Endothelial cell of umbilical vein (primary cell): ENCODE measurements at places on chromosomes 11 and 22.

DNA sequence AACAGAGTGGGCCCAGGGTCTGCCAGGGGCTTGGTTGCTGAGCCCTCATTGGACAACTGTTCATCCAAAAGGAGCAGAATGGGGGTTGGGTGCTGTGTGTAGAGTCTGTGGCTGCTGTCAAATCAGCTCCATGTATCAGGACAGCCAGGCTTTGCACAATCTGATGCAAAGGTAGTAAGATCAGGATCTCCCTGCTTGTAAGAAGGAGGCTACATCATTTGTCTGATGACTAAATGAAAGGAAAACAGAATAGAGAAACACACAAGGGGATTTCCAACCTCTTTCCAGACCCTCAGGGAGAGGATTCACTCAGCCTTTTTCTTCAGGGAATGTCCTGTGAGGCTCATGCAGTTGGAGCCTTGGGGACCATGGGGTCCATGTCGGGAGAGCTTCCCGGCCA lies 7.2 kb downstream of the MICAL2 start:
- no peak for DNase-seq
- peaks cover 2% of the 10 kb centered on the region for H3K36me3 ChIP-seq
- H3K27me3 ChIP-seq = no peaks in the 10 kb centered on the region
- no peak overlapping the region for H3K27ac ChIP-seq
- H3K4me3 ChIP-seq = no peak overlapping the region

GRCh38 chr11:28910926-28911325 lies 802.7 kb downstream of the METTL15 start:
- no peaks in the 10 kb centered on the region for H3K36me3 ChIP-seq
- H3K27me3 ChIP-seq = no peaks in the 10 kb centered on the region
- peaks cover 23% of the 10 kb centered on the region for H3K4me1 ChIP-seq
- DNase-seq = no peak

GRCh38 chr11:36702330-36703054 lies 104.5 kb upstream of the RAG2 start:
- peak; percentile 62 for DNase-seq
- no peaks in the 10 kb centered on the region for H3K4me1 ChIP-seq
- no peaks in the 10 kb centered on the region for H3K36me3 ChIP-seq

DNA sequence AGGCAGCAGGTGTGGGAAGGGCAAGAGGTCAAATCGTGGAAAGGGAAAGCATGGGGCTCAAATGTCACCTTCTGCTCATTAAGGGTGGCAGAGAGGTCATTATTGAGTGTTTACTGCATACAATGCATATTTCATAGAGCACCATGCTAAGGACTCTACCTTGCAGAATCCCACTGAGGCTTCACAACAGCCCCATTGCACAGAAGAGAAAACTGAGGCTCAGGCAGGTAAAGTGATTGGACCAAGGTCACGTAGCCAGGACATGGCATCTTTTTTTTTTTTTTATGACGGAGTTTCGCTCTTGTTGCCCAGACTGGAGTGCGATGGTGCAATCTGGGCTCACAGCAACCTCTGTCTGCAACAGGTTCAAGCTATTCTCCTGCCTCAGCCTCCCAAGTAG lies 7.8 kb downstream of the FLRT1 start:
- H3K27me3 ChIP-seq = no peaks in the 10 kb centered on the region
- no peak overlapping the region for H3K27ac ChIP-seq
- DNase-seq = no peak
- no peaks in the 10 kb centered on the region for H3K36me3 ChIP-seq

- DNase-seq = no peak
- no peak overlapping the region for H3K4me3 ChIP-seq
- peaks cover 5% of the 10 kb centered on the region for H3K27me3 ChIP-seq
- no peaks in the 10 kb centered on the region for H3K36me3 ChIP-seq
- no peaks in the 10 kb centered on the region for H3K4me1 ChIP-seq
Measured at GRCh38 chr22:30129636-30130035, 49.4 kb downstream of the HORMAD2 start.

- no peak for DNase-seq
- H3K27ac ChIP-seq = no peak overlapping the region
Measured at GRCh38 chr22:47001288-47001687, 238.8 kb downstream of the TBC1D22A start.

- no peaks in the 10 kb centered on the region for H3K27me3 ChIP-seq
- DNase-seq = no peak
- H3K4me1 ChIP-seq = no peaks in the 10 kb centered on the region
- H3K27ac ChIP-seq = no peak overlapping the region
- H3K4me3 ChIP-seq = no peak overlapping the region
- H3K36me3 ChIP-seq = no peaks in the 10 kb centered on the region
Measured at GRCh38 chr22:29447906-29448305, 9.5 kb downstream of the RFPL1 start.

DNA sequence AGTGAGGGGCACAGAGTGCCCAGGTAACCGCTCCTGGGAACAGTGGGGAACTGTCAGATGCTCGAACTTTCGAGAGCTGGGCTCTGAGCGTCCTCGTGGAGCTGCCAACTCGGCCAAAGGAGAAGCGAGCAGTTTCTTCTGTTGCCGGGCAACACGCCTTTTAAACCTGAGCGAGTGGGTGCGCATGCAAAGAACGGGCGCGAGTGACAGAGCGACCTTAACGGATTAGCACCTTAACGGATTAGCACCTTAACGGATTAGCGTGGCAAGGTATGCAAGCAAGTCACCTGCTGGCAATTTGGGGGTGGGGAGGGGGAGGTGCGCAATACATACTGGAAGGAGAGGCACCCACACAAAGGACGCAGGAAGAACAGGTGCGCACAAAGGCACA lies 61.8 kb upstream of the PRODH start:
- H3K36me3 ChIP-seq = no peaks in the 10 kb centered on the region
- H3K4me1 ChIP-seq = no peaks in the 10 kb centered on the region
- DNase-seq = no peak
- H3K4me3 ChIP-seq = no peak overlapping the region
- no peak overlapping the region for H3K27ac ChIP-seq

- H3K27ac ChIP-seq = no peak overlapping the region
- no peaks in the 10 kb centered on the region for H3K36me3 ChIP-seq
- no peak overlapping the region for H3K4me3 ChIP-seq
- no peaks in the 10 kb centered on the region for H3K4me1 ChIP-seq
- peak; percentile 38 for DNase-seq
- H3K27me3 ChIP-seq = no peaks in the 10 kb centered on the region
Measured at GRCh38 chr22:44729391-44730021, 22.9 kb upstream of the ARHGAP8 start.

DNA sequence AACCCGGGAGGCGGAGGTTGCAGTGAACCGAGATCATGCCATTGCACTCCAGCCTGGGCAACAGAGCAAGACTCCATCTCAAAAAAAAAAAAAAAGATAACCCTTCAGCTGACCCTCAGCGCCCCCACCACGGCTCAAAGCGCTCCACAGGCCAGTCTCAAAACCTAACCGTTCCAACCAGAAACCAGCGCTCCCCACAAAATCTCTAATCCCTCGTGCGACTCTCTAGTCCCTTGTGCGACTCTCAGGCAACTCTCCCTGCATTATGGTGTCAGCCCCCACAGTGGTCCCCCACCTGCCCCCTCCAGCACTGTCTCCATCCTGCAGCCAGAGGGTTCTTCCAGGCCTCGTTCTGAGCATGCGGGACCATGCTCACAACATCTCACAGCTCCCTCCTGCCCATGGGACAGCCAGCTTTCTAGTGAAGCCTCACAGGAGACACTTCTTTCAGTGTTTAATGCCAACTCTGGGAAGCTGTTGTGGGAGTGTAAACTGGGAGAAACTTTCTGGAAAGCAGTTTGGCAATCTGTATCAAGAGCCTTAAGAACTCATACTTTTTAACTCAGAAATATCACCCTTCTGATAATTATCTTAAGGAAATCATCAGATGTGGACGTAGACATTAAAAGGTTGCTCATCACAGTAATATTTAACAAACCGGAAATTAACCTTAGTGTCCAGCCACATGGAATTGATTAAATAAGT lies 4.2 kb upstream of the RASGRP2 start:
- DNase-seq = no peak
- H3K36me3 ChIP-seq = no peaks in the 10 kb centered on the region
- H3K27ac ChIP-seq = no peak overlapping the region
- peaks cover 3% of the 10 kb centered on the region for H3K4me1 ChIP-seq
- H3K27me3 ChIP-seq = peaks cover 20% of the 10 kb centered on the region

- H3K4me3 ChIP-seq = no peak overlapping the region
- no peaks in the 10 kb centered on the region for H3K4me1 ChIP-seq
- H3K27ac ChIP-seq = no peak overlapping the region
- H3K36me3 ChIP-seq = no peaks in the 10 kb centered on the region
- H3K27me3 ChIP-seq = no peaks in the 10 kb centered on the region
Measured at GRCh38 chr11:113198972-113199661, 115.3 kb upstream of the TTC12 start.

GRCh38 chr22:22023581-22024137 lies 41.1 kb upstream of the TOP3B start:
- no peaks in the 10 kb centered on the region for H3K27me3 ChIP-seq
- H3K4me3 ChIP-seq = no peak overlapping the region
- H3K4me1 ChIP-seq = no peaks in the 10 kb centered on the region
- no peak overlapping the region for H3K27ac ChIP-seq

- no peak overlapping the region for H3K27ac ChIP-seq
- peaks cover 11% of the 10 kb centered on the region for H3K4me1 ChIP-seq
- no peaks in the 10 kb centered on the region for H3K27me3 ChIP-seq
- no peaks in the 10 kb centered on the region for H3K36me3 ChIP-seq
- peak overlapping the region; percentile 39 for H3K4me3 ChIP-seq
- DNase-seq = no peak
Measured at GRCh38 chr22:28882545-28882877, 861 bp upstream of the ZNRF3 start.

DNA sequence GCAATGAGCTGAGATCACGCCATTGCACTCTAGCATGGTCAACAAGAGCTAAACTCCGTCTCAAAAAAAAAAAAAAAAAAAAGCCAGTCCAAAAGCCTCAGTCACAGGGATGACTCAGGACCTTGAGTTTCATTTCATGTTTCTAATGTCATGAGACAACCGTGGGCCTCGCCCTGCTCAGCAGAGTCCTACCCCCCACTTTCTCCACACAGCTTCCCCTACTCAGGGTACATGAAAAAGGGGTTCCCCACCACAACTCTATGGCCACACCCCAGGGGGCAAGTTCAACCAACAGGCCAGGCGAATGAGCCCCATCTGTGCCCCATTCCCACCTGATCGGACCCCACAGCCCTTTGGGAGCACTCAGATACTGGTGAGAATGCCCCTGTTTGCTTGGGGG lies 24.3 kb upstream of the ADA2 start:
- DNase-seq = no peak
- no peaks in the 10 kb centered on the region for H3K4me1 ChIP-seq
- H3K27ac ChIP-seq = no peak overlapping the region
- H3K36me3 ChIP-seq = no peaks in the 10 kb centered on the region

DNA sequence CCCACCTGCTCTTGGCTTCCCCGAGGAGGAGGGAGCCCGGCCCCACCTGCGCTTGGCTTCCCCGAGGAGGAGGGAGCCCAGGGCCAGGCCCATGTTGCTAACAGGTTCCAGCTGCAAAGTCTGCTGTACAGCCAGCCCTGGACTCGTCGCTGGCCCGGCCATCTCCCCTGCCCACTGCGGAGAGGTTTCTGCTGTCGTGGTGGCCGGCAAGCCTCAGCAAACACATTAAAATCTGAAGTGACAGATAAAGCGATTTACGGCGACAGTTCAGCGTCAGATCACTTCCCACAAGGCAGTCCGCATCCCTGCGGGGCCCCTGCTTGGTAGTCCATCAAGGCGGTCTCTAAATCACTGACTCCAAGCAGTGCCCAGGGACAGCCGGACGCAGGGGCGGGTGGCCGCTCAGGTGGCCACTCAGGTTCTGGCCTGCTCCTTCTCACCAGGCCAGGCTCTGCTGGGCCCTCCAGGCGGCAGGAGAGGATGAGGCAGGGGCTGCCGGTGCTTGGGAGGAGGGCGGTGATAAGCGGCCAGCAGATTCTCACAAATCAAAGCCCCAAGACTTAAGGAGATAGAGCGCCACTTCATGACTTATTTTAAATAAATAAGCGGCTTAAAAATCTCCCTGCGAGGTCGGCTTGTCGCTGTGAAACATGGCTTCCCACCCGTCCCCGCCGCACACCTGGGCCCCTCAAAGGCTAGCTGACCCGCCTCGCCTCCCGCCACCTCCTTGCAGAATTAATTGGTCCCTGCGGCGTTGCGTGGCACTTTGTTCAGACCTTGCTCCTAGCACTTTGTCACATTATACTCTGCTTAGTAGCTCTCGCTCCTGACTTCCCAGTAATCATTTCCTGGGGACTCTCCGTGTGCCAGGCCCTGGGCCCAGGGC lies 21.1 kb downstream of the MACROD1 start:
- no peaks in the 10 kb centered on the region for H3K36me3 ChIP-seq
- H3K27ac ChIP-seq = no peak overlapping the region
- no peak overlapping the region for H3K4me3 ChIP-seq
- DNase-seq = no peak
- no peaks in the 10 kb centered on the region for H3K27me3 ChIP-seq
- H3K4me1 ChIP-seq = no peaks in the 10 kb centered on the region

- peaks cover 16% of the 10 kb centered on the region for H3K4me1 ChIP-seq
- no peaks in the 10 kb centered on the region for H3K36me3 ChIP-seq
- no peaks in the 10 kb centered on the region for H3K27me3 ChIP-seq
- no peak overlapping the region for H3K4me3 ChIP-seq
- no peak overlapping the region for H3K27ac ChIP-seq
- no peak for DNase-seq
Measured at GRCh38 chr11:9259981-9260837, 4.9 kb downstream of the DENND5A start.

- DNase-seq = no peak
- H3K36me3 ChIP-seq = no peaks in the 10 kb centered on the region
- H3K27me3 ChIP-seq = no peaks in the 10 kb centered on the region
- H3K4me1 ChIP-seq = no peaks in the 10 kb centered on the region
Measured at GRCh38 chr11:29243616-29244015, 773.2 kb downstream of the KCNA4 start.

DNA sequence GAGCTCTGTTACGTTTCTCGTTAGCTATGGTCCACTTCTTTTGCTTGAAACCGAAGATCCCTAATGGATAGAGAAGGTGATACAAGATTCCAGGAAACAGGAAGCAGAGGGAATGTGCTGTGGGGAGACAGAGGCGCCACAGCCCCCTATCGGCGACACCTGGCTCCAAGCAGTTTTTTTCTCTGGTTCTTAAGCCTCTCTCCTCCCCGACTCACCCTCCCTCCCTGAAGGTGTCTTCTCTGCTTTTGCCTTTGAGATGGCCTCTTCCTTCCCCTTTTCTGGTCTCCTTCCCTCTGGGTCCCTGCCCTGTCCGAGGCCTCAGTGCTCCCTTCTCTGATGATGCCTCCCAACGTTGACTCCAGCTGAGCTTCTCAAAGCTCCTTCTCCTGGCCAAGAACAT lies 14.2 kb upstream of the APOBEC3A start:
- no peak overlapping the region for H3K4me3 ChIP-seq
- no peaks in the 10 kb centered on the region for H3K4me1 ChIP-seq
- no peak for DNase-seq
- H3K27ac ChIP-seq = no peak overlapping the region

GRCh38 chr11:69398529-69399492 lies 82.7 kb upstream of the LINC01488 start:
- no peaks in the 10 kb centered on the region for H3K27me3 ChIP-seq
- no peaks in the 10 kb centered on the region for H3K4me1 ChIP-seq
- no peak overlapping the region for H3K27ac ChIP-seq
- H3K36me3 ChIP-seq = no peaks in the 10 kb centered on the region
- no peak for DNase-seq

- no peaks in the 10 kb centered on the region for H3K36me3 ChIP-seq
- peaks cover 4% of the 10 kb centered on the region for H3K4me1 ChIP-seq
- H3K27me3 ChIP-seq = no peaks in the 10 kb centered on the region
- peak; percentile 72 for DNase-seq
- no peak overlapping the region for H3K4me3 ChIP-seq
- no peak overlapping the region for H3K27ac ChIP-seq
Measured at GRCh38 chr11:1153951-1154493, 3.7 kb upstream of the MUC5AC start.
